Neural progenitor cell (in vitro differentiated cells): ENCODE measurements at places on chromosomes 12 and 14. TPM values are rescaled to one million over a fixed set of nuclear protein-coding genes. Genes with fewer than 3 reads are reported as not detected.

GRCh38 chr12:120515496-120515895 lies 13.5 kb downstream of the COQ5 start:
- no peak for DNase-seq
- no peak overlapping the region for H3K27ac ChIP-seq

DNA sequence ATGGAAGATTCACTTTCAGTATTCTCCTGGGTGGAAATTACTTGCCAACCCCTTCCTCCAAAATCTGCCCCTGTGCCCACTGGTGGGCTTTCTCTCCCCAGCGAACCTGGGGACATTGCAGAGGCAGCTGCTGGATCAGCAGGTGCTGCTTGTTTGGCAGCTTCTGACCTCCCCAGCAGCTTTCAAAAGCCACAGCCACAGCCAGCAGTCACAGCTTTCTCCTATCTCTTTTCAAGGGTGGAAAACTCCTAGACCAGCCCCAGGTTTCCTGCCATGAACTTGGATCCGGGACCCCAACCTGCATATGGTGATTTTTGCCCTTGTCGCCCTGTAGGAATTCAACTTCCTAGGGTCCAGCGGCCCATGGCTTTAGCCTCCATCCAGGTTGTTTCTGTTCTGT lies 330.8 kb downstream of the ADAMTS20 start:
- no peaks in the 10 kb centered on the region for H3K27me3 ChIP-seq
- H3K36me3 ChIP-seq = no peaks in the 10 kb centered on the region
- H3K4me1 ChIP-seq = no peaks in the 10 kb centered on the region
- no peak overlapping the region for H3K4me3 ChIP-seq
- no peak for DNase-seq

DNA sequence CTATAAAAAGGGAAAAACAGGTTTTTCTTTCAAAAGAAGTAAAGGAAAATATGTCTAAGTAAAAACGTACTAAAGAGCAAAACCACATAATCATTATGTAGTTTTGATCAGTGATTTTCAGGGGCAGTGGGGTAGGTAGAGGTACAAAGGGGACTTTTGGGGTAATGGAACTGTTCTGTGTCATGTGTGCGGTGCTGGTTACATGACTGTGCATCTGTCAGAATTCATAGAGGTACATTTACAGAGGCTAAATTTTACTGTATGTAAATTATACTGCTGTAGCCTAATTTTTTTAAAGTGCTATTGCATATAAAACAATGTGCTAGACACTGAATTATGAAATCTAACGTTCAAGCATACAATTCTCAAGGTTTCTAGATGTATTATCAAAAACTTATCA lies 2.0 kb downstream of the ESR2 start:
- H3K27ac ChIP-seq = no peak overlapping the region
- peaks cover 36% of the 10 kb centered on the region for H3K27me3 ChIP-seq
- no peak overlapping the region for H3K4me3 ChIP-seq

GRCh38 chr12:110023059-110023980 lies 24.1 kb downstream of the ANKRD13A start:
- peaks cover 5% of the 10 kb centered on the region for H3K4me1 ChIP-seq
- no peak overlapping the region for H3K4me3 ChIP-seq
- peak; percentile 7 for DNase-seq

GRCh38 chr12:21894792-21895595 lies 46.2 kb downstream of the ABCC9 start:
- no peaks in the 10 kb centered on the region for H3K4me1 ChIP-seq
- no peaks in the 10 kb centered on the region for H3K27me3 ChIP-seq
- H3K4me3 ChIP-seq = no peak overlapping the region
- no peaks in the 10 kb centered on the region for H3K36me3 ChIP-seq

GRCh38 chr12:12612358-12612757 lies 682 bp downstream of the CREBL2 start:
- DNase-seq = peak; percentile 42
- H3K27ac ChIP-seq = peak overlapping the region; percentile 84
- H3K27me3 ChIP-seq = no peaks in the 10 kb centered on the region
- H3K36me3 ChIP-seq = no peaks in the 10 kb centered on the region

GRCh38 chr12:109792992-109793391 lies 40.2 kb downstream of the TRPV4 start:
- DNase-seq = no peak
- peaks cover 10% of the 10 kb centered on the region for H3K4me1 ChIP-seq
- H3K4me3 ChIP-seq = no peak overlapping the region
- H3K27ac ChIP-seq = no peak overlapping the region
- H3K27me3 ChIP-seq = no peaks in the 10 kb centered on the region

DNA sequence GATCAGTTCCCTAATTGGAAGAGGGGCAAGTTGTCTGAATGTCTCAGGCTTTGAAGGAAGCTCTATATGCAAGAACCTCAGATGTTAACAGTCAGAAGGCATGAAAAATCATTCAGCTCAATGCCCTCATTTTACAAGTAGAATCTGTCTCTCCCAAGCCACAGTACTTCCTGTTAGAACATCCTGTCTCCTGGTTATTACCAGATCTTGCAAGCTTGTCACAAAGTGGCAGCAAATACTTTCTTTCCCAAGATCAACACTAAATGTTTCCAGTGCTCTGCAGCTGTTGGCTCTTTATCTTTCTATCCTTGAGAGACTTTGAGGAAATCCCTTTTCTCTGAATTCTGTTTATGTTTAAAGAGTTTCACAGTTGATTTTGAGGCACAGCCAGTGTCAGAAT lies 235.5 kb downstream of the AKAP6 start:
- peaks cover 14% of the 10 kb centered on the region for H3K4me1 ChIP-seq
- no peak overlapping the region for H3K4me3 ChIP-seq
- no peak for DNase-seq
- no peaks in the 10 kb centered on the region for H3K27me3 ChIP-seq
- no peak overlapping the region for H3K27ac ChIP-seq

DNA sequence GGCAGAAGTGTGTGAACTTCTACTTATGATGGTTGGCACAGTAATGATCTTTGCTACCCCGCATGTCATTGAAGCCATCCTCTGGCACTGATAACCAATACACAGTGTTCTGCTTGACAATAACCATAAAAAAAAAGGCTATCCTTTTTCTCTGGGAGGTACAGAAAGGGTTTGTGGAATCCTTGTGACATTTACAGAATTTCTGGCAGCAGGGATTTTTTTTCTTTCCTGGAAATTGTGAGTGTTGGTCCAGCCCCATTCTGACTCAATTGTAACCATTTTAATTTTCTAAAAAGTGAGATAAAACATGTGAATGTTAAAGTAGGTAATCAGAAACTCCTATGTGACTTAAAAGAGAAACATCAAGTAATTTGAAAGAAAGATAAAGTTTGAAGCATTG lies 943.8 kb downstream of the TMTC2 start:
- no peak overlapping the region for H3K27ac ChIP-seq
- no peak for DNase-seq
- H3K4me3 ChIP-seq = no peak overlapping the region
- no peaks in the 10 kb centered on the region for H3K36me3 ChIP-seq
- H3K27me3 ChIP-seq = no peaks in the 10 kb centered on the region

DNA sequence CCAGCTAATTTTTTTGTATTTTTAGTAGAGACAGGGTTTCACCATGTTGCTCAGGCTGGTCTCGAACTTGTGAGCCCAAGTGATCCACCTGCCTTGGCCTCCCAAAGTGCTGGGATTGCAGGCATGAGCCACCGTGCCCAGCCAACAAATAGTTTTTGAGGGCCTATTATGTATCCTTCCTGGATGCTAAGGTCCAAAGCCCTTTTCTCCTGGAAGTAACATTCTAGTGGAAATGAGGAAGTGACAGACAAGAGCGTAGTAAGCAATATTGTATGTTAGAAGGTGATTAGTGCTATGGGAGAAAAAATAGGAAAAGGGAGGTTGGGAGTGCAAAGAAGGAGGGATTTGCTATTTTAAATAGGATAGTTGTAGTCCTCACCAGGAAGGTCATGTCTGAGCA lies 9.0 kb upstream of the CGRRF1 start:
- H3K4me3 ChIP-seq = no peak overlapping the region
- H3K36me3 ChIP-seq = no peaks in the 10 kb centered on the region
- no peaks in the 10 kb centered on the region for H3K4me1 ChIP-seq
- no peak for DNase-seq
- H3K27me3 ChIP-seq = no peaks in the 10 kb centered on the region
- no peak overlapping the region for H3K27ac ChIP-seq

DNA sequence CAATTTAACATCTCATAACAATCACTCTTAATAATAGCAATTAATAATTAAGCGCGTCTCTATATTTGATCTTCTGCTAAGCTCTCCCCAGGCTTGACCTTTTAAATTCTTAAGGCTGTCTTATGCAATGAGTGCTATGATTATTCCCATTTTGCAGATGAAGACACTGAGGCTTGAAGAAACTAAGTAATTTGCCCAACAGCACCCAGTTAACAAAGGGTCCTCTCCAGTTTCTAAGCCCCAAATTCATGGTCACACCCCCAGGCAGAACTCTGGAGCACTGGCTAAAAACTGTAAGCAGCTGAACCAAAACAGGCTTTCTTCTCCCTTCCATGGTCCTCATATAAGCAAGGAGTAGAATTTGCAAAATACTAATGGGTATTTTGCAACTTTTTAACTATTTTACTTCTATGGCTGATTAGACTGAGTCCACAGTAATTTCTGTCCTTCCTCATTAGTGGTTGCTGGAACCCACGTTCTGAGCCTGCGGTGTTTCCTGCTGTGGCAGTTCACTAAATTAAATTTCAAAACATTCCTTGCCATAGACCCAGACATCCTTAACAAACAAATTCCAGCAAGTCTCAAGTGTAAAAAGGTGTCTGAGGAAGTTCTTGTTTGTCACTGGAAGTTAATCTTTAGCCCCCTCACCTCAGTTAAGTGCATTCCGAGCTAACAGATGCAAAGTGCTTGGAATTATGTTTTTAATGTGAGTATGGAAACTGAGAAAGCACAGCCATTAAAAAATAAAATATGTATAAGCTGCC lies 76.5 kb downstream of the TMEM132D start:
- H3K27ac ChIP-seq = no peak overlapping the region
- DNase-seq = no peak
- H3K27me3 ChIP-seq = no peaks in the 10 kb centered on the region
- no peaks in the 10 kb centered on the region for H3K36me3 ChIP-seq
- peaks cover 3% of the 10 kb centered on the region for H3K4me1 ChIP-seq

Gene DLST
- 52.2 and 60.7 TPM in 2 replicates for total RNA-seq

DNA sequence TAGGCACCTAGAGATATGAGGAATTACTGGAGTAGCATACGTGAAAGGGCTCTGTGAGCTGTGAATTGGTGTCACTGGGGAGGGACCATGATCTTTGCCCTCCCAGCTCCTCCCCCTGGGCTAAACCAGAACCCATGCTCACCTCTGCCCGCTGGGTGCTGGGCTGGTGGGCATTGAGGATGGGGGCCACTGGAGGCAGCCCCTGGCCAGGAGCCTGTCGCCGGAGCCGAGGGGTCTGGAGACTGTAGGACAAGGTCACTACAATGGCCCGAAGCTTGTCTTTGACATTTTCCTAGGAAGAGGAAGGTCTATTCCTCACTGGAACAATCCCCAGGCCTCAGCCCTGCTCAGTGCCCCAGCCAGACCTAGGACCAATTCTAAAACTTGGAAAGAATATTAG lies 11.6 kb downstream of the ITGA7 start:
- H3K4me1 ChIP-seq = no peaks in the 10 kb centered on the region
- no peak overlapping the region for H3K27ac ChIP-seq
- no peaks in the 10 kb centered on the region for H3K27me3 ChIP-seq
- H3K36me3 ChIP-seq = no peaks in the 10 kb centered on the region
- no peak for DNase-seq
- H3K4me3 ChIP-seq = no peak overlapping the region

Gene SSTR1
- not detected in 2 replicates for total RNA-seq

Gene SYCP3
- 0.03 and 0.04 TPM in 2 replicates for total RNA-seq

DNA sequence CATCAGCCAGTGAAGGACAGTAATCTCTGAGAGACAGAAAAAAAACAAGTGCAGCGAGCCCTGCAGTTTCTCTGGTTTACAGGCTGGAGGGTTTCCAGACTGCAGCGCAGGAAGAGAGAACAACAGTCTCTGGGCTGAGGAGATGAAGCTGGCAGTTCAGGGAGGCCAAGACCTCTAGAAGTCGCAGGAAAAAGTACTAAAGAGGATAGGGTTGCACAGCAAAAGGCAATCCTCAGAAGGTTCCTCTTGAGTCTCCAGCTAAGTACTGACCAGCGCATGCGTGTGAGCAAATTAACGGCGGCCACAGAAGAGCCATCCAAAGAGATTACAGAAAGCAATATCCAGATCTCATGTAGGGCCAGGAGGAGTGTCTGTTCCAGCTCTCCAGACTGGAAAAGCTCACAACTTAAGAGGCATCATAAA lies 12.2 kb upstream of the CCDC60 start:
- DNase-seq = no peak
- peaks cover 11% of the 10 kb centered on the region for H3K4me1 ChIP-seq
- no peaks in the 10 kb centered on the region for H3K27me3 ChIP-seq
- no peak overlapping the region for H3K4me3 ChIP-seq
- H3K27ac ChIP-seq = no peak overlapping the region

Gene OR6C2
- total RNA-seq = not detected in 2 replicates

DNA sequence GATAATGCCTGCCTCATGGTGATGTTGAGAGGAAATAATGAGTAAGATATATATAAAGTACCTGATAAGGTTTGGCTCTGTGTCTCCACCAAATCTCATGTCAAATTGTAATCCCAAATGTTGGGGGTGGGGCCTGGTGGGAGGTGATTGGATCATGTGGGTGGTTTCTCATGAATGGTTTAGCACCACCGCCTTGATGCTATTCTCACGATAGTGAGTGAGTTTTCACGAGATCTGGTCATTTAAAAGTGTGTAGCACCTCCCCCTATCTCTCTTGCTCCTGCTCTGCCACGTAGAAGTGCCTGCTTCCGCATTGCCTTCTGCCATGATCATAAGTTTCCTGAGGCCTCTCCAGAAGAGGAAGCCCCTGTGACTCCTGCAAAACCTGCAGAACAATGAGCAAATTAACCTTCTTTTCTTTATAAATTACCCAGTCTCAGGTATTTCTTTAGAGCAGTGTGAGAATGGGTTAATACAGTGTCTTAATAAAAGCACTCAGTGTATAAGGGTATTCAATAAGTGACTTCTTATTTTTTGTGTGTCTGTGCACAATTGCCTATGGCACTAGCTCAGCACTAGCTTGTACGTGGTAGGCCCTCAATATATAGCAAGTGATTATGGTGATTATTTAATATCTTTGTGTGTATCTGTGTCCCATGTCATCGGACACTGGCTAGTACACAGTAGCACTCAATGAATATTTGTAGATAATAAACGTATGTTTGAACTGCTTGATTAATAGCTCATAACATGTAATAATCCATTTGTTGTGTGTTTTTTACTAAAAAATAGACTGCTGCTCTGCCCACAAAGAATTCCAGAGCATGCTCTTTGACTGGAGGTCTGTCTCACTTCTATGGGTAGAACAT lies 138.1 kb upstream of the LMNTD1 start:
- no peak overlapping the region for H3K27ac ChIP-seq
- H3K4me3 ChIP-seq = no peak overlapping the region
- no peaks in the 10 kb centered on the region for H3K36me3 ChIP-seq
- H3K4me1 ChIP-seq = peaks cover 8% of the 10 kb centered on the region
- no peak for DNase-seq

DNA sequence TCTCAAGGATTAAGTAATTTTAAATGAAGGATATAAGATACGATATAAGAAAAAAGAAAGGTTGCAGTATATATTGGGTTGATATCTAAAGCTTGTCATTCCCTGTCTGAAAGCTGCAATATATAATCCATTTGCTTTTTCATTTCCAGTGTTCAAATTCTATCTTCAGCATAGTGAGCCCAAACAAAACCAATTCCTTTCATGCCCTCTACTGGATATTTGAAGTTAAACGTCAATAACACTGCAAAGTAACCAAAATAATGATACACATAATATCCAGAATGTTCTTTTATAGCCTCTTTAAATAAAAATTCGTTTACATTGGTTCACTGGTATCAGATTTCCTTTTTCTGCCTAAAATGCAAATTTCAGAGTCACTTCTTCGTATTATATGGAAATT lies 64.5 kb upstream of the DAAM1 start:
- no peaks in the 10 kb centered on the region for H3K27me3 ChIP-seq
- DNase-seq = no peak
- H3K36me3 ChIP-seq = no peaks in the 10 kb centered on the region
- H3K4me3 ChIP-seq = no peak overlapping the region
- H3K4me1 ChIP-seq = no peaks in the 10 kb centered on the region
- no peak overlapping the region for H3K27ac ChIP-seq
